Fibroblast of villous mesenchyme (primary cell): ENCODE measurements at places on chromosomes 6 and 20.

DNA sequence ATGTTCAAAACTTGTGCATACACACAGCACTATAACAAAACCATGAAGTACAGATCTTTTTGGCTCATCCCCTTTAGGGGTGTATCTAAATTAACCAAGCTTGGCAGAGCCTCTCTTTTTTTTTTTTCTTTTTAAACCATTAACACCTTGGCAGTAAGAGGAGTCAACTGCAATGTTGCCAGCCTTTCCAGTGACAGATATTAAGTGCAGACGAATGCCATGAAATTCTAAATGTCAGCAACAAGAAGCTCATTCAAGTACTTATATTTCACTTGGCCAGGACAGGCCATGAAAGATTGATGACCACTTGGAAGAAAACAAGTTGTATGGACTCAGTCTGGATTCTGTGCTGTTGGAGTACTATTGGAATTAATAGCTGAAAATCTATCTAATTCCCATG, 49.8 kb downstream of the SLC17A5 start:
- no peak for DNase-seq

- DNase-seq = no peak
Measured at GRCh38 chr6:76553256-76553655, 480.8 kb upstream of the IMPG1 start.

DNA sequence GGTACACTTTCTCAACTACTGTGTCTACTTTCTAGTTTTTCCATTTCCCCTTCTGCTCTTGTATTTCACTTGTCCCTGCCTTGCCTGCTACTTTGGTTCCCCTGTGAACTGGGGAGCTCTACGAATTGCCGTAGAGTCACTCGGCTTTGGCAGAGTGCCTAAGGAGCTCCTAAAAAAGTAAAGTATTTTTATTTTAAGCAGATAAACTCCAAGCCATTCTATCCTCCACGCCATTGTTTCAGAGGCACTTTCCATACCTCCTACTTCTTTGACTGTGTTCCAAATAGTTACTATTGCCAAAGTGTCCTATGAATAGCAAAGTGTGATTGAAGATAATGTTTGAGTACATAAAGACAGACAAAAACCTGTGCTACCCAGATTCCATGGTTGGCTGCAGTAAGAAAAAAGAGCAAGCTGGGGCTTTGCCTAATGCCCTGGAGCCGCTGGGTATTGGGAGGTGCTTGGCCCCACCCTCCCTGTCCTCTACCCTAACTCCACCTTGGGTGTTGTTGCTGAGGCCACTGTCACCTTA, 5.1 kb upstream of the MBOAT1 start:
- DNase-seq = no peak

GRCh38 chr20:54105653-54106052, 35.3 kb upstream of the BCAS1 start:
- no peak for DNase-seq

- DNase-seq = no peak
Measured at GRCh38 chr6:125231574-125232343, 70.0 kb downstream of the HDDC2 start.

DNA sequence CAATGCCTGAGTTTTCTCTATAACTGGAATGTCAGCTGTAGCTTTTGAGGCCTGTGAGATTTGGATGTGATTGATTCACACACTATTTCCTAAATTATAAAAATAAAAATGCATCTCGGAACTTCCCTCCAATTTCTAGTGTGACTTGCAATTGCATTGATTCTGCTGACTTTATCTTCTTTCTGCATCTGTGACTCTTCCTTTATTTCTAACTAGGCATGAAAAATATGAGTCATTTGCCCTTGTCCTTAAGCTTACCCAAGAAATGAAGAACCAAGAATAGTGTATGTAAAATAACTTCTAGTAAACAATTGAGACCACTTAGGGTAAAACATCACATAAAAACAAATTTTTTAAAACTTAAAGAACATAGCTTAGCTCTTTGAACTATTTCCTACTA, 12.9 kb downstream of the OR2J2 start:
- no peak for DNase-seq

DNA sequence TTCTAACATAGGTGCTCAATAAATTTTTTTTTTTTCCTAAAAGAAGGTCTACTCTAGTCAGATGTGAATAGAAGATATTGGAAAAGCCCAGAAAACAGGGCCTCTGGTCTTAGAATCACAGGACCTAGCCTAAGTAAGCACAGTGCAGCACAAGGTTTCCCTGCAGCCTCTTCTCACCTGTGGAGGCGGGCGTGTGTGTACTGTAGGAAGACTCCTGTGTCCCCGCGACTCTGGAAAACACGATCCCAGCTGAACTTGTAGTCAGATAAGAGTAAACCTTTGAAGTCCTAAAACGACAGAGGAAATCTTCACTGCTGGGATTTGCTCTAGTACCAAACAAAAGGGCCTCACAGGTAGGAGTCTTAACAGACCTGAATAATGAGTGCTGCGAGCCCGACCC, 45.7 kb downstream of the SLC35A1 start:
- no peak for DNase-seq
